ENCODE measurements at places on chromosomes 2 and 18.

DNA sequence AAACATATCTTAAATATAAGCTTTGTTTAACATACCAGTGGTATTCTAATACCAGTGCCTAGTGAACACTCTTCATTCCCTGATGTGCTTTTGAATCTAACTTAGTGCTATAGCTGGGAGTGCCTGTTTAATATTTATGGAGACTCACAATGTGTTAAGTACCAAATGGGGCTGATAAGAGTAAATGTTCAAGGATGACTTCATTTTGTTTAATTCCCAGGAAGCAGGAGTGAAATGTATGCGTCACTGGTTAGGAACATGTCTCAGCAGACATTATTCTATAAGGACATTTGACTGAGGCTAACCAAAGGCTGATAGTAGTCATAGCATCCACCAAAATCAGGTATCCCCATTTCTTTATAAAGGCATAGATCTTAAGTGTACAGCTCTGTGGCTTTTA lies 31.7 kb upstream of the LINC00305 start:
- H3K27ac ChIP-seq = no peak overlapping the region
- no peaks in the 10 kb centered on the region for H3K36me3 ChIP-seq
- H3K4me3 ChIP-seq = no peak overlapping the region
- no peak for DNase-seq

DNA sequence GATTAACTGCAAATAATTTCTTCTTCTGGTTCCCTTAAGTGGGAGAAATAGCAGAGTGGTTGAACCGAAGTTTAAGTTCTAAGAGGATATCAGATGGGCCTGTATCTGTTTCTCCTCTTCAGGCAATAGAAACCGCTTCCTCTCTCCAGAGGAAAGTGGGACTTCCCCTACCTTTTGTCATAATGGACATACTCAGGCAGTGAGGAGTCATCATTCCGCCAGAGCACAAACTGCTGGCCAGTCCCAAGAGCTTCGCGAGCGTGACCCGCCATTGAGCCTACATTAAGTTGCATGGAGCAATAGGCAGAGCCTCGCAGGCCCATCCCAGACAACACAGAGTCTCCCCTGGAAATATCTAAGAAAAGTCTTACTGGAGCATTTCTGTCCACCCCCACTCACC lies 158.9 kb downstream of the LDLRAD4 start:
- H3K27ac ChIP-seq = no peak overlapping the region
- DNase-seq = no peak
- peaks cover 8% of the 10 kb centered on the region for H3K4me1 ChIP-seq
- H3K36me3 ChIP-seq = no peaks in the 10 kb centered on the region
- H3K4me3 ChIP-seq = no peak overlapping the region

GRCh38 chr2:8542381-8543059 lies 139.3 kb upstream of the ID2 start:
- H3K27ac ChIP-seq = peak overlapping the region; percentile 88
- no peak overlapping the region for H3K4me3 ChIP-seq
- DNase-seq = no peak
- H3K27me3 ChIP-seq = no peaks in the 10 kb centered on the region
- H3K36me3 ChIP-seq = no peaks in the 10 kb centered on the region

DNA sequence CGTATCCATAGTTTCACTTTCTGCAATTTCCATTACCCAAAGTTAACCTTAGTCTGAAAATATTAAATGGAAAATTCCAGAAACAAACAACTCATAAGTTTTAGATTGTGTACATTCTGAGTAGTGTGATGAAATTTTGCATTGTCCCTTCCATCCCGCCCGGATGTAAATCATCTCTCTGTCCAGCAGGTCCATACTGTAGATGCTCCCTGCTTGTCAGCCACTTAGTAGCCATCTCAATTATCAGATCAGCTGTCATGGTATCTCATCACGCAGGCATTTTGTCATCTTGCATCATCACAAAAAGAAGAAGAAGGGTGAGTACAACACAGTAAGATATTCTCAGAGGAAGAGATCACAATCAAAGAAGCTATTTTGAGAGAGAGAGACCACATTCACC lies 185.0 kb upstream of the STK17B start:
- no peaks in the 10 kb centered on the region for H3K27me3 ChIP-seq
- H3K27ac ChIP-seq = no peak overlapping the region
- no peak for DNase-seq
- H3K4me1 ChIP-seq = no peaks in the 10 kb centered on the region
- no peaks in the 10 kb centered on the region for H3K36me3 ChIP-seq
- no peak overlapping the region for H3K4me3 ChIP-seq

DNA sequence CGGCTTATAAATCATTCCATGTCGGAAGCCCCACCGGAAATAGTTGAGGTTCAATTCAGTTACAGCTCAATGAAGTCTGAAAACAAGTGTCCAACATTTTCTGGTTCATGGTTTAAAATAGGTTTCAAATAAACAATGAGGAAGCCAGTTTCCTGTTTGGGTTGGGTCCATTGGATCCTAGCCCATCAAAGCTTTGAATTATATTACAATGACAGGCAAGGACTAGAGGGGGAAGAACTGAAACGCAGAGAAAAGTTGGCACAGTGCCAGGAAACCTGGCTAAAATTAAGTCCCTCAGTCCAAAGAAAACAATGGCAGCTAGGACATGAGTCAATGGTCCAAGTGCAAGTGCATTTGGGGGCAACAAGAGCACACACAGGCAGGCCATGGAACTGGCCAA lies 32.0 kb downstream of the SLC14A1 start:
- no peak overlapping the region for H3K4me3 ChIP-seq
- DNase-seq = peak; percentile 53
- H3K27me3 ChIP-seq = no peaks in the 10 kb centered on the region
- H3K4me1 ChIP-seq = no peaks in the 10 kb centered on the region

- H3K4me1 ChIP-seq = no peaks in the 10 kb centered on the region
- no peak overlapping the region for H3K27ac ChIP-seq
- H3K27me3 ChIP-seq = no peaks in the 10 kb centered on the region
- H3K4me3 ChIP-seq = no peak overlapping the region
These were observed 141.4 kb downstream of the SPAG16 start for GRCh38 chr2:213425618-213426017.

GRCh38 chr2:188382107-188382506 lies 90.4 kb downstream of the GULP1 start:
- peaks cover 10% of the 10 kb centered on the region for H3K36me3 ChIP-seq
- H3K4me1 ChIP-seq = peaks cover 7% of the 10 kb centered on the region
- H3K27me3 ChIP-seq = no peaks in the 10 kb centered on the region
- H3K27ac ChIP-seq = peak overlapping the region; percentile 46
- DNase-seq = no peak

DNA sequence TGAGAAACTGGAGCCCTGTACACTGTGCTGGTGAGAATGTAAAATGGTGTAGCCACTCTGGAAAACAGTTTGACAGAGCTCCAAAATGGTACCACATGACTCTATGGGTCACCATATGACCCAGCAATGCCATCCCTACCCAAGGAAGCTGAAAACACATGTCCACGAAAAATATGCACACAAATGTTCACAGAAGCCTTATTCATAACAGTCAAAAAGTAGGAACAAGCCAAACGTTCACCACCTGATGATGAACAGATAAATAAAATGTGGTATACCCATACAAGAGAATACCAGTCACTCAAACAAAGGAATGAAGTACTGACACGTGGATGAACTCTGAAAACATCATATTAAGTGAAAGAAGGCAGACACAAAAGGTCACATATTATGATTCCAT lies 4.6 kb downstream of the AFG3L2 start:
- DNase-seq = no peak
- H3K27me3 ChIP-seq = no peaks in the 10 kb centered on the region

DNA sequence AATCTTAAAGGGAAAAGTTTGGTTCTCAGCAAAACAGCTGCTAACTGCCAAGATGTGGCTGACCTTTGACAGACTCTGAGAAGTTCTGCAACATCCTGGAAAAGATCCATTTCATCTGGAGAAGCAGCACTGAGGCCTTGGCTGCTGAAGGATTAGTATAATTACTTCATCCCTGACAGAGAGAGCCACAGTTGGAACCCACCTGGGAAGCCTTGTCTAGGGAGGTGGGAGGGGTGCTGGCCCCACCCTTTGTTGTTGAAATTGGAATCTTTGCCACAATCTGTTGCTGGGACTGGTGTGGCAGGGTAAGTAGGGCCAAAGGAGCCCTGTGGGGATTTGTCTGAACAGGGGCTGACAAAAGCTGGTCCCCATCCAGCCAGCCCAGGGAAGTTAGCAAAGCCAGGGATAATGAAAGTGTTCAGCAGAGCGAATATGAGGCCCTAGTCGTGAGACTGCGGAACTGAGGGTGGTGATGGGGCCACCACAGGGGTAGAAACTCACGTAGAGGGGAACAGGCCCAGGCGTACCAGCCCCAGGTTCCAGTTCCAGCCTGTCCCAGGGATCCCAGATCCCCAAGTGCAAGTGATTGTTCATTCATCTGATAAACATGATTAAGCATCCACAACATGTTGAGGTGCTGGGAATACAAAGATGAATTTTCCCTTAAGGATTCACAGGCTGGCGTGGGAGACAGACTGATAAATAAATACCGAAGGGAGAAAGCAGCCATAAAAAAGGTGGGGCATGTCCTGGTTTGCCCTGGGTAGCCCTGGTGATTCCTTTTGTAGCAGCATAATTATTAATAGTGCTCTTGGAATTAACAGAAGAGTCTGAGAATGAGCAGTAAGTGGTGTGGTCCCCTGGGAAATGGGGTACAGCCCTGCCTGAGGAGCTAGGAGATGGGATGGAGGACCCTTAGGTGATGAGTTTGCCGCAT lies 60.0 kb downstream of the MYO1B start:
- no peaks in the 10 kb centered on the region for H3K27me3 ChIP-seq
- H3K4me1 ChIP-seq = peaks cover 4% of the 10 kb centered on the region
- no peak overlapping the region for H3K4me3 ChIP-seq
- DNase-seq = no peak
- no peaks in the 10 kb centered on the region for H3K36me3 ChIP-seq

GRCh38 chr2:54977149-54977548 lies 73.1 kb downstream of the RTN4 start:
- peaks cover 15% of the 10 kb centered on the region for H3K4me1 ChIP-seq
- no peaks in the 10 kb centered on the region for H3K36me3 ChIP-seq
- DNase-seq = no peak
- no peak overlapping the region for H3K4me3 ChIP-seq
- peak overlapping the region; percentile 6 for H3K27ac ChIP-seq

GRCh38 chr2:2877427-2877826 lies 500.2 kb downstream of the EIPR1 start:
- H3K4me1 ChIP-seq = no peaks in the 10 kb centered on the region
- DNase-seq = no peak
- no peak overlapping the region for H3K27ac ChIP-seq
- H3K4me3 ChIP-seq = no peak overlapping the region
- no peaks in the 10 kb centered on the region for H3K27me3 ChIP-seq
- no peaks in the 10 kb centered on the region for H3K36me3 ChIP-seq

- H3K4me3 ChIP-seq = no peak overlapping the region
- H3K27ac ChIP-seq = no peak overlapping the region
These were observed 64.1 kb upstream of the SALL3 start for GRCh38 chr18:78915446-78916008.

- no peaks in the 10 kb centered on the region for H3K36me3 ChIP-seq
- H3K27me3 ChIP-seq = no peaks in the 10 kb centered on the region
- no peaks in the 10 kb centered on the region for H3K4me1 ChIP-seq
- DNase-seq = no peak
- H3K4me3 ChIP-seq = no peak overlapping the region
These were observed 5.2 kb downstream of the ANKRD53 start for GRCh38 chr2:70983506-70984227.

DNA sequence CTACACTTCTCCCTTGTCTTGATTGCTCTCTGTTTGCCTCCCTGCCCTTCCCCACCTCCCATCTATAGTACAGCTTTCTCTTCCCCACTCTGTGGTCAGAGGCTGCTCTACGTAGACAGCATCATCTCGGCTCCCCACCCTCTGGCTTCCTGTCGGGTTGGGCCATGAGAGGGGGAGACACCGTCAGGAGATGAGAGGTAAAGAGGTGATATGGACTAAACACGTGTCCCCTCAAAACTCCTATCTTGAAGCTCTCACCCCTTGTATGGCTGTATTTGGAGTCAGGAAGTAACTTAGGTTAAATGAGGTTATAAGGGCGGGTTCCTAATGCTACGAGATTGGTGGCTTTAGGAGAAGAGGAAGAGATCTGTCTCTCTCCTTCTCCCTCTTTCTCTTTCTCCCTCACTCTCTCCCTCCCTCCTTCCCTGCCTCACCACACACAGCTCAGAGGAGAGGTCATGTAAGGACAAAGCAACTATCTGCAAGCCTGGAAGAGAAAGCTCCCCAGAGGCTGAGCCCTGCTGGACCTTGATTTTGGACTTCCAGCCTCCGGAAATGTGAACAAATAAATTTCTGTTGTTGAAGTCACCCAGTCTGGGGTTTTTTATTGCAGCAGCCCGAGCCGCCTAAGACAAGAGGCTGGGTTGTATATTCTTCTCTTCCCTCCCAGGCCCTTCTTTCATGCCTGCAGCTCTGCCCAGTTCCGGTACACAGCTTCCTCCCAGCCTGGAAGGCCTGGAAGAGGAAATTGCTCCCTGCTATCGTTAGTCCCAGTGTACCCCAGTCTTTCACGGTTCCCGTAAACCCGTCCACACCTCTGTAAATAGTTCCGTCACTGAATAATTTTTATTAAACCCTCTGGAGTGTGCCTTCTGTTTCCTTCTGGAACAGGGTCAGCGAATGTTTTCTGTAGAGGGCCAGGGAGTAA lies 138.0 kb downstream of the AKAIN1 start:
- no peaks in the 10 kb centered on the region for H3K27me3 ChIP-seq
- no peak overlapping the region for H3K4me3 ChIP-seq
- H3K36me3 ChIP-seq = no peaks in the 10 kb centered on the region

DNA sequence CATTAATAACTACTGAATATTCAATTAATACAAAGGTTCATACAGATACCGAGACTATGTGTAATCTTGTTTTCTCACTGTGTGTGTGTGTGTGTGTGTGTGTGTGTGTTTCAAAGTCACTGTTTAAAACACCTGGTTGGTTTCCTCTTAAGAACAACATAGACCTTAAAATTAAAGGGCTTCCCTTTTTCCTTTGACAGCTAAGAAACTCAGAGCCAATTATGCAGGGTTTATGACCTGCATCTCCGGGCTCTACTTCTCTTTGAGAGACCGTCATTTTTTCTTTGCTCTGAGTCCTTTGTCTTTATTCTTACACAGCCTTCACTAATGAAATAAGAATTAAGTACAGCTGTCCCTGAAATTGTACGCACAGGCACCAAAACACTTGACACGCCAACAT lies 145.6 kb downstream of the HDAC4 start:
- peaks cover 97% of the 10 kb centered on the region for H3K4me1 ChIP-seq
- no peaks in the 10 kb centered on the region for H3K27me3 ChIP-seq
- no peaks in the 10 kb centered on the region for H3K36me3 ChIP-seq
- DNase-seq = no peak
- H3K4me3 ChIP-seq = no peak overlapping the region

GRCh38 chr2:189657867-189658266 lies 3.4 kb upstream of the ASNSD1 start:
- H3K36me3 ChIP-seq = no peaks in the 10 kb centered on the region
- no peak overlapping the region for H3K4me3 ChIP-seq
- H3K4me1 ChIP-seq = peaks cover 33% of the 10 kb centered on the region
- no peak for DNase-seq
- peak overlapping the region; percentile 46 for H3K27ac ChIP-seq

- H3K36me3 ChIP-seq = no peaks in the 10 kb centered on the region
- no peak for DNase-seq
- H3K27ac ChIP-seq = peak overlapping the region; percentile 59
- no peaks in the 10 kb centered on the region for H3K27me3 ChIP-seq
These were observed 12.3 kb downstream of the ARL6IP6 start for GRCh38 chr2:152730591-152731333.

- H3K27me3 ChIP-seq = no peaks in the 10 kb centered on the region
- H3K4me3 ChIP-seq = no peak overlapping the region
- H3K4me1 ChIP-seq = peaks cover 8% of the 10 kb centered on the region
- H3K36me3 ChIP-seq = no peaks in the 10 kb centered on the region
- peak; percentile 55 for DNase-seq
These were observed 45.1 kb upstream of the ACAA2 start for GRCh38 chr18:49858309-49859020.
